ENCODE measurements at places on chromosomes 12 and 14.
A peak's percentile ranks its signal among the peaks of the same experiment; 100 is the strongest.

DNA sequence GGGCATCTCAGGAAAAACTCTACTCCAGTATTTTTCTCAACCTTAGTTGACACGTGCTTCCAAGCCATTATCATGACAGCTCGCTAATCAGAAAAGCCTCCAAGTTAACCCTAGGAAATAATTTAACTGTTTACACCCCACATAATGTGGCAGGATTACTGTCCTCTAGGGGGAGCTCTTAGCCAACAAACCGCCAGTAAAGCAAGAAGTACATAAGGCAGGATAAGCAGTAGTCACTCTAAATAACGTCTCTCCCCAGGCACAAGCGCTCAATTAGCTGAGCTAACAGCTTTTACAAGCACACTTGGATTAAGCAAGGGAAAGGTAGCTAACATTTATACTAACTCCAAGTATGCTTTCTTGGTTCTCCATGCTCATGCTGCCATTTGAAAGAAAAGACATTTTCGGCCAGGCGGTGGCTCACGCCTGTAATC is 22.8 kb downstream of the APOBEC1 start:
- peak; percentile 70 for DNase-seq

- peak; percentile 61 for DNase-seq
Measured at GRCh38 chr12:112198120-112198733, 72.9 kb downstream of the TRAFD1 start.

GRCh38 chr12:8661016-8661415 is 1.6 kb downstream of the MFAP5 start:
- no peak for DNase-seq

DNA sequence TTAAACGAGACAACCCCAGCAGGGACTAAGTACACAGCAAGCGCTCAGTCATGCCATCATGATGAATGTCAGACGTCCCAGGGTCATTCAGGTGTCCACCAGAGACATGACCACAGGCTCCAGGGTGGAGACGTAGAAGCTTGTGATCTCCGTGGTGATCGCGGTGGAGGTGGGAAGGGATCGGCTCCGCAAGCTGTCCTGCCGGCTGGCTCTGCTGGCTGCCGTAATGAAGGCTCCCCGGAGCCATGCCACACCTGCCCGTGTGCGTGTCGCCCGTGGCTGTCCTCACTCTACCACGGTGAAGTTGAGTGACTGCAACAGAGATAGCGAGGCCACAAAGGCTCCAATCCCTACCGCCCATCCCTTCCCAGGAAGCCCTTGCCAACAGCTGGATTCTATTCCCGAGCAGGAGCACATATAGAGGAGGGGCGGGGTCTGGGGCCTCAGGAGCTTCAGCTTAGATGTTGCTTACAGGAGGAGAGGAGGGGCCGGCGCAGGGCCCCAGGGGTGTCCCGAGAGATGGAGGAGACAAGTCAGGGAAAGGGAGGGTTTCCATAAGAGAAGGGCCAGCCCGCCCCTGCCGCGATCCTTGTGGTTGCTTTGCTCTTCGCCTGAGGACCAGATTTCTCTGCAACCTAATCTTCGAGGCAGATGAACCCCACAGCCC is 332.6 kb upstream of the SFSWAP start:
- DNase-seq = no peak

DNA sequence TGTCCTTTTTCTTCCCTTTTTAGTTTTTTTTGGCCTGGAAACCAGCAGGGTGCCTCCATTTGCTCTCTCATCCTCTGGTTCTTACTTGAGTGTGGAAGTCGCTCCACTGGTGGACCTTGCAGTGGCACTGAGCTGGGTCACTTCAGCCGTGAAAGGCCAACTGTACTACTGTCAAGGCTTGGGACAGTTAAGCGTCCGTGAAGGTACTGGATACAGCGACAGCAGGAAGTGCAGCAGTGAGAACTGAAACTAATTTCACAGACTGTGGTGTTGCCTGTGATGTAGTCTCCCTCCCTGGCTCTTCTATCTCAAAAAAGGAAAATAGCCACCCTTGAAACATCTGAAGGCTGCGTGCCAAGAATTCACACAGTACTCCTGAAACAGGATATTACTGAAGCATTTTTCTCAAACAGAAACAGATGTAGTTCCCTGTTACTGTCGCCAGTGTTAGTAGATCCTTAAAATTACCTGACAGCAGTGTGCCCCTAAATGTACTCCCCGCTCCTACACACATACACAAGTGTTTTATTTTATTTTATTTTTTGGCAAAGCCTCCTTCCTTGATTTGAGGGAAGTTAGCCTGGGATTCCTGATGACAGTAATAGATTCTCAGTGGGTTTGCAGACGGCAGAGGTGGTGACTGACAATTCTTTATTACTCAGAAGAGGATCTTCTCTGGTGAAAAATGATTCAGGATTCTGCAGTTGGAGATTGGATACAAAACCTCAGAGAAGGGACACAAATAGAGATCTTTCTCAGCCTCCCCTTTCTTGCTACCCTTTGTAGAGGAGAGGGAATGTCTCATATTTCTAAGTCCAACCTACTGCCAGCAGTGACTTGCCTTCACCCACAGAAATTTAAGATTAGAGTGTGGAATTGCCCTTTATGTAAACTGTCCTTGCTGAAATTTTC is 4.4 kb downstream of the SUSD6 start:
- peak; percentile 79 for DNase-seq

GRCh38 chr12:92900941-92901340 is 28.2 kb downstream of the EEA1 start:
- DNase-seq = no peak

DNA sequence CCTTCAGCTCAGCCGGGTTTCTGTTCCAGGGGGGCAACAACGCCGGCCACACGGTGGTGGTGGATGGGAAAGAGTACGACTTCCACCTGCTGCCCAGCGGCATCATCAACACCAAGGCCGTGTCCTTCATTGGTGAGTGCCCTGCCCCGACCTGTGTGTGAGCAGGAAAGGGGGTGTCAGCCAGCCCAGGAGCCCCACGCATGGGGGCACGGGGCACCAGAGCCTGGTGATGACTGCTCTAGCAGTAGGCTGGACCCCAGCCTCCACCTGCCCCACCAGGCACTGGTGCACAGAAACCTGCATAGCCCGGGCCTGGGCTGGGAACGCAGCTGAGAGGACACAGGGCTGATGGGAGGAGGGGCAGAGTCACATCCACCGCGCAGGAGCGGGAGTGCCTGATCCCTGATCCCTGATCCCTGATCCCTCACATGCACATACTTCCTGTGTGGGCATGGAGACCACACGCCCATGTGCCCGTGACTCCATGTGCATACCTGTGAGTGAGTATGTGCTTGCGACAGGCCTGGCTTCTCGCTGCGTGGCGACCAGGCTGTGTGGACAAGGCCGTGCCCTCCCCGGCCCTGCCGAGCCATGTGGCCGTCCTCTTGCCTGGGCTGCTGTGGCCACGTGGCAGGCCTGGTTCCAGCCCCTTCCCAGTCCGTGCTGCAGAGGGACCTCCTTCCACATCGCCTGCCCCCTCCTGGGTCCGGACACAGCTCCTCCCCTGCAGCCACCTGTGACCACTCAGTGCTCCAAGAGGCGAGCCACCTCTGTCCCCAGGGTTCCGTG is 11.2 kb downstream of the ADSS1 start:
- no peak for DNase-seq

GRCh38 chr14:20377171-20377570 is 33.7 kb downstream of the PARP2 start:
- DNase-seq = no peak

GRCh38 chr14:74604911-74605310 is 7.1 kb downstream of the LTBP2 start:
- no peak for DNase-seq

- DNase-seq = peak; percentile 98
Measured at GRCh38 chr12:68807576-68808387, at the start of gene MDM2. TSS of gene MDM2 (plus strand) at chr12:68808177. CDS start at chr12:68808478, 301 bp downstream.

- peak; percentile 80 for DNase-seq
Measured at GRCh38 chr14:99518441-99519346, 37.5 kb downstream of the CCNK start.

GRCh38 chr14:67357186-67357968 is 2.2 kb downstream of the ATP6V1D start:
- no peak for DNase-seq

- DNase-seq = no peak
Measured at GRCh38 chr12:22408610-22409376, 74.3 kb upstream of the ST8SIA1 start.

GRCh38 chr12:124767066-124767821 is 96.4 kb downstream of the SCARB1 start:
- peak; percentile 80 for DNase-seq

GRCh38 chr14:73888971-73889370 is 2.3 kb downstream of the ZNF410 start:
- no peak for DNase-seq

GRCh38 chr12:105740970-105741725 is 397.6 kb downstream of the NUAK1 start:
- DNase-seq = no peak

DNA sequence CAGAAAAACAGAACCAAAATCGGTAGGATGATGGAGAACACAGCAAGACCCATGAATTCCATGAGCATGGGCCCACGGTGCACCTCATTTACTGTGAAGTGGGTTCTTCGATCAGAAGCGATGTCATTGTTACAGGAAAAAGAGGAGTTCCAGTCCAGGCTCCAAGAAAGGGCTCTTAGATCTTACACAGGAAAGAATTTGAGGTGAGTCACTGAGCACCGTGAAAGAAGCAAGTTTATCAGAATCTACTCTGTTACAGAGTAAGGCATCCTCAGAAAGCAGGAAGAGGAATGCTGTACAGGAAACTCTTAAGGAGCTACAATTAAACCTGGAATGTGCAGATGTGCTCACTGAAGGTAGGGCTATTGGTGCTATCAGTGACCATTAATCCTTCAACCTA is 11.6 kb upstream of the CHFR start:
- no peak for DNase-seq

DNA sequence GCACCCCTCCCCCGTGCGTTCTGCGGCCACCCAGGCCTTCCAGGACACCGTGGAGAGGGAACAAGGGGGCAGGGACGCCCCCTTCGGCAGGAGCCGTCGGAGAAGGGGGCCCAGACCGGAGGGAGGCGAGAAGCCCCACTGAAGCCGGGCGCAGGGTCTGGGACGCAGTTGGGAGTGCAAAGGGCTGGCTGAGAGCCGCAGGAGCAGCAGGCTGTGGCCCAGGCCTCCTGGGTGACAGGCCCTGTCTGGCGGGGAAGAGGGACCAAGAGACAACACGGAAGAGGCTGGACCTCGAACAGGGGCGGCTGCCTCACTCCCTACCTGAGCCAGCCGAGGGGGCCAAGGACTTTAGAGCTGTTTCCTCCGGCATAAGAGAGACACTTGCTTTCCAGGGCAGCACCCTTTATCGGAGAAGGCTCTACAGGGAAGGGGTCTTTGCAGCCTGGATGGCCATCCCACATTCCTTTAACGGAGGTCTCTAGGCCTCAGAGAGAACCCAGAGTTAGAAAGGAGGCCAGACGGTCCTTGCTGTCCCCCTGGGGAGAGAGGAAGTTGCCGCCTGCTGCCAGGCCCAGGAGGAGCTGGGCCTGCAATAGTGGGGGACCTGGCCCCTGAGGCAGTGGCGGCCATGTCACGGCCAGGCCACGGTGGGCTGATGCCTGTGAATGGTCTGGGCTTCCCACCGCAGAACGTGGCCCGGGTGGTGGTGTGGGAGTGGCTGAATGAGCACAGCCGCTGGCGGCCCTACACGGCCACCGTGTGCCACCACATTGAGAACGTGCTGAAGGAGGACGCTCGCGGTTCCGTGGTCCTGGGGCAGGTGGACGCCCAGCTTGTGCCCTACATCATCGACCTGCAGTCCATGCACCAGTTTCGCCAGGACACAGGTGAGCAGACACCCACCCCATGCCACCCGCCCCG is 1.3 kb downstream of the DTX1 start:
- no peak for DNase-seq

DNA sequence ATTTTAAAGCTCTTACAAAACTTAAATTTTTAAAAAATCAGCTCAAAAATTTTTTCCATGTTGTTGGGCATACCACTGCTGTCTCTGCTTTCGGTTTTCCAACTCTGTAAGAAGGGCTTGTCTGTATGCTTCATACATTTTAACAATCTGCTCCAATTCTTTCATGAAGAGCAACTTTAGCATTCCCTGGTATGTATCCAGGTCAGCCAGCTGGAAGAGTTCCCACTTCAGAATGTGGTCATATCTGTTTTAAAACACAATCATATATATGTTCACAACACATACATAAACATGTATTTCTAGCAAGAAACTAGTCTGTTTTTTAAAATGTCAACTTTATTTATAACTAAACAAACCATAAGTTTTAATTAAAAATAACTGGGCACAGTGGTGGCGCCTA is 33.0 kb downstream of the SAV1 start:
- no peak for DNase-seq

GRCh38 chr12:94326727-94327126 is 132.9 kb downstream of the CEP83 start:
- peak; percentile 77 for DNase-seq

GRCh38 chr14:61233436-61233956 is 47.6 kb downstream of the TMEM30B start:
- no peak for DNase-seq

DNA sequence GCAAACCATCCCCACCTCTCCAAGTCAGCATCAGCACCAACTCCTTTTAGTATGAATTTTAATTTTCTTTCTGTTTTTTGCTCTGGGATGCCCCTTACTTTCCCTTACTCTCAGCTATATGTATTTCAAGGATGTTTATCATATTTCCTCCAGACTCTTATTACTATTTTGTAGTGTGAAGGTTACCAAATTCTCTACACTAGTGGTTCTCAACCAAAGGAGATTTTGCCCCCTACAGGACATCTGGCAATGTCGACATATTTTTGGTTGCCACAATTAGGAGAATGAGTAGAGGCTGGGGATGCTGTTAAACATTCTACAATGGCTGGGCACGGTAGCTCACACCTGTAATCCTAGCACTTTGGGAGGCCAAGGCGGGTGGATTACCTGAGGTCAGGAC is 29.1 kb upstream of the SOS2 start:
- peak; percentile 42 for DNase-seq

GRCh38 chr14:101454229-101454628 is 107.1 kb upstream of the DIO3 start:
- no peak for DNase-seq

DNA sequence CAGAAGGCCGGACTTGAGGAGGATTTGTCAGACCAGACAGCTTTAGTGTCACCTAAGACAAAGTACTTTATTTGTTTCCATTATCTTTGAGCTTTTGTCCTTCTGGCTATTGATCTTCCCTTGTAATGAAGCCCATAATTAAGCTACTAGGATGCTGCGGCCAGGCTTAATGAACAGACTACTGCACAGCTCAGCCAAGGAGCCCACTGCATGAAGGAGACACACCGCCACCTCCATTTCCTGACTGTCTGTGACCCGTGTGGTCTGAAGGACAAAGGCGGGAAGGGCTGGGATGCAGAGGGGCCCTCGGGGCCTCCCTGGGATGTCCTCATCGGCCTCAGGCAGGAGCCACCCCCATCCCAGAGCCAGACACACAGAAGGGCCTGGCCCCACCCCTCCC is 31.0 kb upstream of the GALNT9 start:
- DNase-seq = no peak

- no peak for DNase-seq
Measured at GRCh38 chr12:31393004-31393550, 67.1 kb upstream of the SINHCAF start.

GRCh38 chr12:17097674-17098073 is 491.7 kb upstream of the LMO3 start:
- no peak for DNase-seq

Data from activated CD4-positive, alpha-beta T cell treated with anti-CD3 and anti-CD28 coated beads, Interleukin-2, amount 50 U/mL, for 16 hours (primary cell).